Lung microvascular endothelial cell (primary cell): ENCODE measurements at places on chromosomes 7 and 10.

- DNase-seq = peak; percentile 10
These were observed 65.3 kb upstream of the NPTX2 start for GRCh38 chr7:98551611-98552273.

DNA sequence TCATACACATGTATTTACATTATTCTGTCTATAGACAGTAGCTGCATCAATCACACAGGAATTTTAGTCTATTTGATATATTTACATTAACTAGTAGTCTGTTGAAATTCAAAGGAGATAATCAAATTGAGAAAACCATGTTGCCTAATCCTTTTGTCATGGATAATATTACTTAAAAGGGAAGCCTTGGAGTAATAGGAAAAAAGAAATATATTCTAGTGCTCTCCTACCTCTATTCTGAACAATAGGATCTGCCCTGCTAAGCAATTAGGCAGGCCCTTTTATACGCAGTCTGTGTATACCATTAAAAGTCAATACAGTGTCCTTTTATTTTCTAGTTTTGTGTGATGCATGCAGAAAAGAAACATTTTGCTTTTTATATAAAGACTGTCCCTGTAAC, 24.5 kb downstream of the UMAD1 start:
- no peak for DNase-seq

GRCh38 chr7:65448816-65449504, 75.3 kb downstream of the ZNF92 start:
- DNase-seq = no peak

- DNase-seq = no peak
These were observed 11.6 kb upstream of the KAT6B start for GRCh38 chr10:74814797-74815196.

GRCh38 chr7:148543-148931, 43.8 kb upstream of the FAM20C start:
- DNase-seq = no peak

DNA sequence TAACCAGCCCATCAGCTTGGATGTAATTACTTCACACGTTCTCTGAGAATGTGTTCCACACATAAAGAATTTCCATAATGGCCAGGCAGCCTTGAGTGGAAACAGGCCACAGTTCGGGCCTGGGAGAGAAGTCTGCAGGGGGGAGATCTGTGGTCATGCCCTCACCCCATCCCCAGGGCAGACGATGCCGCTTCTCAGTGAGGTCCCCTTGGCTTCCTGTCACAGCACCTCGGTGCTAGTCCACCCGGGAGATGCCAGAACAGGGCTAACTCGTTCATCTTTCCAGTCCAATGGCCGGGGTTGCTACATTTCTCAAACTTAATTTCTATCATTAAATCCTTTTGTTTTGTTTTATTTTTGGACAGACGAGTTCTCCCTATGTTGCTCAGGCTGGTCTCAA, 624.1 kb downstream of the PTPRN2 start:
- DNase-seq = no peak

- no peak for DNase-seq
These were observed 748.8 kb downstream of the XPNPEP1 start for GRCh38 chr10:109174526-109174925.

GRCh38 chr10:4011136-4011812, 226.3 kb upstream of the KLF6 start:
- DNase-seq = no peak

DNA sequence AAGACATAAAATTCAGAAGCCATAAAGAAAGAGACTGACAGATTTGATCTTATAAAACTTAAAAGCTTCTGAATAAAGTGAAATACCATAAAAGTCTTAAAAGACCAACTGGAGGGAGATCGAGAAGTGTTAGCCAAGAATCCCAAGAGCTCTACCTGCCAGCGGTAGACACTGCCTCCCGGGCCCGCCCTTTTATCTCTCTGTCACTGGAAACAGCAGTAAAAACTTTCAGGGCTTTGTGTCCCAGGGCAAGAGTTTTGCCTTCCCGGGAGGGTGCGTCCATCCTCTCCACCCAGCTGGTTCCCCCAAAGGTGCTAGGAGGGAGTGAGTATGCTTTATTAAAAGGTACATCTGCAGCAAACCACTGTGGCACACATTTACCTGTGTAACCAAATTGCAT, 5.8 kb downstream of the PLA2G12B start:
- no peak for DNase-seq

GRCh38 chr7:158150234-158150633, 437.4 kb downstream of the PTPRN2 start:
- no peak for DNase-seq

DNA sequence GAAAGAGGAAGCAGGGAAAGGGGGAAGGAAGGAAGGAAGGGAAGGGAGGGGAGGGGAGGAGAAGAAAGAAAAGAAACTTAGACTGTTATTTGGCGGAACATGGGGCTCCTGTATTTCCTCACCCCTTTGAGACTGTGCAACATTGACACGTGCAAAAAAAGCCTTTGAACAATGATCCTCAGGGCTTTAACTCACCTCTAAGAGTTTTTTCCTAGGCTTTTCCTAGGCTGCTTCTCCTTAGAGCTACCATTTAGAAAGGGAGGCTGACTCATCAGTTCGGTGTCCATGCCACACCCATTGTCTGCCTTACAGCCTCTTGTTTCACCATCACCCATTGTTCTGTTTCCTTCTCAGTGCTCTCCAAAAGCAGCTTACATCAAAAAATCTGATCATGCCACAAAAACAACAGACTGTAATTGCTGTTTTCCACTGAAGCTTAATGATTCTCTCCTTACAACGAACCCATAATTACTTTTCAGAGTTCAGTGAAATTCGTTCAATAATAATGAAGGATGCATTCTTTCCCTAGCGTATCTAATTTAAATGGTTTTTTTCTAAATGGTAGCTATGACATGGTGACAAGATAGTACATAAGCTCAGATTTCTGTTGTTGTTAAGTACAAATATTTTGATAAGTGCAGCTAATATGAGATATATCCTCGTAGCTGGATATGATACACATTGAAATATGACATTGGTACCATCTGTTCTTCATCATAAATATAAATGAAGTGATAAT, 90.8 kb downstream of the PRLHR start:
- no peak for DNase-seq

DNA sequence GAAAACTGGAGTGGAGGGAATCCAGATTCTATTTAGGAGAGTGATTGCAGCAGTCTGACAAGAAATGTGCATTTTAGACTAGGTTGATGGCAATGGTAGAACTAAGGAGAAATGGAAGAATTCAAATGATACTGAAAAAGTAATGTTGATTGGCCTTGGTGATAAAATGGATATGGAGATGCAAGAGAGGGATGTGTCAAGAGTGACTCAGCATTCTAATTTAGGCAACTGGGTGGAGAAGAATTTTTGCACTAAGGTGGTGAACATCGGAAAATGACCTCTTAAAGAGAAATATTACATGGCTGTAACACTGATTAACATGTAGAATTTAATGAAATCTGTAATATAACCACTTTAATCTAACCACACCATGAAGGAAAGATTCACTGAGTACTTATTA, 806.5 kb downstream of the PHTF2 start:
- DNase-seq = no peak

DNA sequence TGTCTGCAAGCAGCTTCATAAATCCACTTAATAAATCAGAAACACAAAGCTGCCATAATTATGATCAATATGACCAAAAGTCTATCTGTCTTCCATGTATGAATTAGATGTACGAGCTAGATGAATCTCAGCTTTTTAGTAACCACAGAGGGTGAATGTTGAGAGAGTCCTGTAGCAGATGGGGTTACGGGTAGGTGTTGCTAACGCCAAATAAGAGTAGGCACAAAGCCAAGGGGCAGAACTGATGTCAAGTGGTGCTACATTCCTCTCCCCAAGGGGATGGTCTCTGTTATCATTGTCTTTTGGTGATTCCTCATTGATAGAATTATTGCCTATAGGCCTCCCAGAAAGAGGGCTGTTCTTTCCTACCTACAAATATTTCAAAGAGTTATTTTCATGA, 257.8 kb downstream of the PCLO start:
- DNase-seq = no peak

DNA sequence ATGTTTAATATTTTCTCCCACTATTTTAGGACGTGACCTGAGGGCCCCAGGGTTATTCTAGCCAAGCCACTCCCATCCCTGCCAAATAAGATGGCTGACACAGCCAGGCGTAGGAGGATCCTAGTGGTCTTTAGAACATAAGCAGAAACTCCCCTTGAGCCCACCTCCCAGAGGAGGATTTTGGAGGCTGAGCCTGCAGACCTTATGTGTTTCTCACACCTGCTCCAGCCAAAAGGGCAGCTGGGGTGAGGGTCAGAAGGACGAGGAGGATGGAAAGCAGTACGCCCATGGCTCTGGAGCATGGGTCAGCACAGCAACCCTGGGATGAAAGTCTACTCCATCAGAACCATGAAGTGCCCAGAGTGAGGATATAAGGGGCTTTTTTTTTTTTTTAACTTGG, 39.9 kb downstream of the PDLIM1 start:
- no peak for DNase-seq

- no peak for DNase-seq
These were observed 66.1 kb upstream of the AGBL3 start for GRCh38 chr7:134920026-134920753.

GRCh38 chr10:49518566-49518965, 20.4 kb downstream of the ERCC6 start:
- DNase-seq = no peak

- DNase-seq = no peak
These were observed 37.5 kb downstream of the PTN start for GRCh38 chr7:137305901-137306621.

DNA sequence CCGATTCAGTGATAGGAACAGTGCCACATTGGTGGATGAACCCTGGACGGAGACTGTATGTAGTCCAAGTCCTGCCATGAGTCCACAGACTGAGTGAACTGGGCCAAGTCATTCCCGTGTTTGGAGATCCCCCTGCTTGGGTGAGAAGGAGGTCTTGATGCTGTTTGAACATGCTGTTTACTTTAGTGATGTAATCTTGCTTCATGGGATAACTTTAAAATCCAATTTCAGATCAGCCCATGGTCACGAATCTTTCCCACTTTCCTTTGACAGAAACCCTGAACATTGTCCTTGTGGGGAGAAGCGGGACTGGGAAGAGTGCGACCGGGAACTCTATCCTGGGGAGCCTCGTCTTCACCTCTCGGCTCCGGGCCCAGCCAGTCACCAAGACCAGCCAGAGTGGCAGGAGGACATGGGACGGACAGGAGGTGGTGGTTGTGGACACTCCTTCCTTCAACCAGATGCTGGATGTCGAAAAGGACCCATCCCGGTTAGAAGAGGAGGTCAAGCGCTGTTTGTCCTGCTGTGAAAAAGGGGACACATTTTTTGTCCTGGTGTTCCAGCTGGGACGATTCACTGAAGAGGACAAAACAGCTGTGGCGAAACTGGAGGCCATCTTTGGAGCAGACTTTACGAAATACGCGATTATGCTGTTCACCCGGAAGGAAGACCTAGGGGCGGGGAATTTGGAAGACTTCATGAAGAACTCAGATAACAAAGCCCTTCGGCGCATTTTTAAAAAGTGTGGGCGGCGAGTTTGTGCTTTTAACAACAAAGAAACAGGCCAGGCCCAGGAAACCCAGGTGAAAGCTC, 26.6 kb downstream of the GIMAP8 start:
- DNase-seq = no peak

GRCh38 chr7:5773661-5774086, 7.8 kb downstream of the RNF216 start:
- DNase-seq = peak; percentile 94

- no peak for DNase-seq
These were observed 184.1 kb downstream of the CREB5 start for GRCh38 chr7:28596245-28596935.

GRCh38 chr7:137647905-137648565, 198.7 kb downstream of the DGKI start:
- DNase-seq = no peak

DNA sequence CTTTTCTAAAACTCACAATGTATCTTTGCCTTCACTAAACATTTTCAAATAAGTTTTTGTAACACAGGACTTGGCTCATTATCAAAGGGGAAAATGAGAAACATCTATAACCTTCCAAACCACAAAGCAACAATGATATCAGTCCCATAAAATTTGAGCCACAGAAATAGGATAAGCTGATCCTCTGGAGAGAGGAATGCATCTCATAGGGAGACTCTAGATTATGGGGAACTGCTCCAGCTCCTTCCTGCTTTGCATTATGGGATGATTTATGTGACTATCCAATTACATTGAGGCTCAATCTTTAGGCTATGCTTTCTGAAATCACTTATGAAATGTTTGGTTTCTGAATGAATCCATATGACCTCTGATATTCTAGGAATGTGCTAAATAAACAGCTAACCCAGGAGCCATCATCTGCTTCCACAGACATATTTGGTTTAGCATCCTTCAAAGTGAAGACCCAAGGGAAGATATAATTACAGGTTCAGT, 70.4 kb downstream of the CUBN start:
- DNase-seq = peak; percentile 32
